ENCODE measurements at places on chromosomes 4 and X. TPM values are rescaled to one million over a fixed set of nuclear protein-coding genes. Genes with fewer than 3 reads are reported as not detected.
A peak's percentile ranks its signal among the peaks of the same experiment; 100 is the strongest.

GRCh38 chrX:145213504-145213903 lies 33.8 kb upstream of the SPANXN1 start:
- no peak for DNase-seq
- H3K27ac ChIP-seq = no peak overlapping the region
- H3K27me3 ChIP-seq = no peaks in the 10 kb centered on the region

DNA sequence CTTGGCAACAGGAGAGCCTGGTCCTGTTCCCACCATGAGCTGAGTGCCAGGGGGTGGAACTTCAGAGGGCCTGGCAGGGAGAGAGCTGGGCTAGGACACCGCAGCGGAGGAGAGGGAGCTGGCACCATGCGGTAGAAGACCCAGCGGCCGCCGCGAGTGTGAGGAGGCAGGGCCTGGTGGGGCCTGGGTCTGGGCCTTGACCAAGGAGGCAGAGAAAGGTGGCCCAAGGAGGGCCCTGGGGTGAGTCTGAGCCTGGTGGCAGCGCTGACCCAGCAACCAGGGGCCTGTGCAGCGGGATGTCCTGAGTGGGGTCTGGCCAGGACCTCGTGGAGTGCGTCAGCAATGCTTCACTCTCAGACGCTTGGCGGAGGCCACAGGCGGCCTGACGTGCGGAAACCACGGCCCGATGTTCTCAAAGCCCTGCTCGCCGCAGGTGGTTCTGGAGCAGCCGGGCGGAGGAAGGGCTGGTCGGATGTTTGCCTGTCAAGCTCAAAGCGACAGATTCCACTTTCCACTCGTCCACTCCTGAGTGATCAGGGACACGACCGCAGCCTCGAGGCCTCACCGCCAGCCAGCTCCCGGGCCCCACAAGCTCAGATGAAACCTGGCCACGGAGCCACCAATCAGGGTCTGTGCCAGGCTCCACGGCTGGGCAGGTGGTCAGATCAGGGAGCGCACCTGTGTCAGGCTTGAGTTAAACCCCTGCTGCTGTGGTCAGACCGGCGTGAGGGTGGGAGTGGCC lies 20.8 kb downstream of the ATP5ME start:
- no peaks in the 10 kb centered on the region for H3K4me1 ChIP-seq
- no peak for DNase-seq
- H3K36me3 ChIP-seq = no peaks in the 10 kb centered on the region
- no peak overlapping the region for H3K27ac ChIP-seq
- no peak overlapping the region for H3K4me3 ChIP-seq

GRCh38 chrX:1246816-1247215 lies 21.8 kb upstream of the CSF2RA start:
- H3K36me3 ChIP-seq = no peaks in the 10 kb centered on the region
- peak; percentile 82 for DNase-seq
- peaks cover 15% of the 10 kb centered on the region for H3K27me3 ChIP-seq
- H3K4me1 ChIP-seq = peaks cover 20% of the 10 kb centered on the region
- no peak overlapping the region for H3K27ac ChIP-seq

- H3K27ac ChIP-seq = no peak overlapping the region
- no peaks in the 10 kb centered on the region for H3K36me3 ChIP-seq
- no peak overlapping the region for H3K4me3 ChIP-seq
- no peak for DNase-seq
- no peaks in the 10 kb centered on the region for H3K4me1 ChIP-seq
- H3K27me3 ChIP-seq = no peaks in the 10 kb centered on the region
Measured at GRCh38 chrX:68556036-68556435, 57.2 kb downstream of the YIPF6 start.

DNA sequence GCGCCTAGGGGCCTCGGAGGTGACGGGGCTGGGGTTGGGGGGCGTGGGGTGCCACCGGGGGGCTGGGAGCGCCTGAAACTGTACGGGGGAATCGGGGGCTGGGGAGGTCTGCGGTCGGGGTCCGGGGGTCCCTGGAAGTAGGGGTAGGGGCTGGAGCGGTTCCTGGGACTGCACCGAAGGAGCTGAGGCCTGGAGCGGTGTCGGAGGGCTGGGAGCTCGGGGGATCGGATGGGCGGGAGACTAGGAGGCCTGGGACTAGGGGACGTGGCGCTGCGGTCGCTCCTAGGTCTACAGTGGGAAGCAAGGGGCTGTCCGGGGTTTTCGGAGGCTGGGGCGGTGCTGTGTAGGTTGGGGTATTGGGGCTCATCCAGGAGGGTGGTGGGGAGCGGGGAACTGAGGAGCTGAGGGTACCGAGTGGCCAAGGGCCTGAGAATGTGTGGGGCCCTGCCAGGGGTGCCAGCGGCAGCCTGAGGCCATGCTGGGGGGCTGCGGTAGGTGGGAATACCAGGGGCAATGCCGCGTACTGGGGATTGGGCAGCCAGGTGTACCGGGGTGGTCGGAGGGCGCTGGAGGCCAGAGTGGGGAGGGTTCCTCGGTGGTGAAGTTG lies 562 bp downstream of the AKAP17A start:
- peak overlapping the region; percentile 97 for H3K27ac ChIP-seq

- DNase-seq = no peak
- H3K4me3 ChIP-seq = no peak overlapping the region
- H3K27ac ChIP-seq = no peak overlapping the region
Measured at GRCh38 chr4:105246712-105247111, 100.0 kb downstream of the TET2 start.

DNA sequence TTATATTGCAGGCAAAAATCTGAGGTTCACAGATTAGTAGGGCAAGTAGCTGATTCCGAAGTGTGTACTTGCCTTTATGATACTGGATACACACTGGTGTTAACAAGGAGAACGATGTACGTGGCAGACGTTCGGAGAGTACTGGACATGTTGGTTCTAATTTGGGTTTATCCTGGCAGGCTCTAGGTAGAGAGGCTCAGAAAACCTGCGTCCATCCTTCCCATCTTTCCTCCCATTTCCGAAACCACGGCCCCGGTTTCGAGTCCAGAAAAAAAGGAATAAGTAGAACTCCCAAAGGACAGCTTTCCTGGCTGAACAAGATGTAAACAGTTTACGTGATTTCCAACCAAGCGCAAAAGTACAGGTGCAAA lies 351 bp upstream of the SLC30A9 start:
- peak overlapping the region; percentile 90 for H3K4me3 ChIP-seq
- H3K4me1 ChIP-seq = no peaks in the 10 kb centered on the region
- no peaks in the 10 kb centered on the region for H3K36me3 ChIP-seq
- H3K27ac ChIP-seq = peak overlapping the region; percentile 90
- DNase-seq = no peak
- H3K27me3 ChIP-seq = no peaks in the 10 kb centered on the region

DNA sequence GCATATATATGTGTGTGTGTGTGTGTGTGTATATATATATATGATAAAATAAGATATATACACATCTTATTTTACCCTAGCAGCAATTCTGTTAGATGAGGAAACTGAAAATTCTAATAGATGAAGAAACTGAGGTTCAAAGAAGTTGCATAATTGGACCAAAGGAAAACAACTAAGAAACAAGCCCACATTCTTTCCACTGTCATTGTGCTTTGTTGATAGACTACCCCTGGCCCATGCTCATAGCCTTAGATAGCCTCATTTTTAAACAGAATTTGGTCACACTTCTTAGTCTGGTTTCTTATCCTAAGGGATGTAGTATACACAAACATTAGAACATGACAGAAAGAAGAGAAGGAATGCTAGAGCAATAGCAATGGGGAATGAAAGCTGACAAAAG lies 138.8 kb downstream of the NDST3 start:
- H3K27me3 ChIP-seq = no peaks in the 10 kb centered on the region
- H3K4me1 ChIP-seq = no peaks in the 10 kb centered on the region
- no peaks in the 10 kb centered on the region for H3K36me3 ChIP-seq
- no peak overlapping the region for H3K27ac ChIP-seq
- no peak for DNase-seq

GRCh38 chr4:78691971-78692821 lies 84.0 kb upstream of the BMP2K start:
- no peaks in the 10 kb centered on the region for H3K36me3 ChIP-seq
- no peak overlapping the region for H3K27ac ChIP-seq
- H3K4me3 ChIP-seq = no peak overlapping the region
- no peaks in the 10 kb centered on the region for H3K27me3 ChIP-seq
- DNase-seq = no peak
- peaks cover 41% of the 10 kb centered on the region for H3K4me1 ChIP-seq

- DNase-seq = no peak
- H3K4me3 ChIP-seq = no peak overlapping the region
- no peak overlapping the region for H3K27ac ChIP-seq
Measured at GRCh38 chrX:46236411-46236810, 308.8 kb downstream of the ZNF674 start.

DNA sequence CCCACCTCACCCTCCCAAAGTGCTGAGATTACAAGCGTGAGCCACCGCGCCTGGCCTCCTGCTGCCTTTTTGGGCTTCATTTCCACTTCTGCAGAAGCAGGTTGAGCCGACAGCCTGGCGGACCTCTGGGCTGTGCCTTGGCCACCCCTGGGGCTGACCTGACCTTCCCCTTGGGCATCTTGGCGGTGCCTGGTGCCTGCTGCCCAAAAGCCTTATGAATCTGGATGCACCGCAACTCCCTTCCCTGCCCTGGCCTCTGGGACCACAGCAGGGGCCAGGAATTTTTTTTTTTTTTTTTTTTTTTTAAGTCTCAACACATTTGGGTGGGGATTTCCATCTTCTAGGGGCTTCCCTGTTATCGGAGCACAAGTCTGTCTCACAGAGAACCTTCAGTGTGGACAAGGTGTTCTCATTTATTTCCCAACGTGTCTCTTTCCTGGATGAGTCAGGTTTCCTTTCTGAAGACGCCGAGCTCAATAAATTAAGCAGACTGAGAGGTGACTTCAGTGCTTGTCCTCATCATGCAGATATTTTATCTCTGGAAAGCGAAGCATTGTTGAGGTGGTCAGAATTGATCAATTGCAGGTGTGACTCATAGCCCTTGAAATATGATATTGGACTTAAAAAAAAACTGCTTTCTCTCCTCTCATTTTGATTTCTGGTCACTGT lies 79.7 kb downstream of the SHROOM2 start:
- H3K4me1 ChIP-seq = no peaks in the 10 kb centered on the region
- no peak for DNase-seq
- H3K27ac ChIP-seq = no peak overlapping the region
- H3K27me3 ChIP-seq = no peaks in the 10 kb centered on the region
- H3K36me3 ChIP-seq = no peaks in the 10 kb centered on the region
- H3K4me3 ChIP-seq = no peak overlapping the region

DNA sequence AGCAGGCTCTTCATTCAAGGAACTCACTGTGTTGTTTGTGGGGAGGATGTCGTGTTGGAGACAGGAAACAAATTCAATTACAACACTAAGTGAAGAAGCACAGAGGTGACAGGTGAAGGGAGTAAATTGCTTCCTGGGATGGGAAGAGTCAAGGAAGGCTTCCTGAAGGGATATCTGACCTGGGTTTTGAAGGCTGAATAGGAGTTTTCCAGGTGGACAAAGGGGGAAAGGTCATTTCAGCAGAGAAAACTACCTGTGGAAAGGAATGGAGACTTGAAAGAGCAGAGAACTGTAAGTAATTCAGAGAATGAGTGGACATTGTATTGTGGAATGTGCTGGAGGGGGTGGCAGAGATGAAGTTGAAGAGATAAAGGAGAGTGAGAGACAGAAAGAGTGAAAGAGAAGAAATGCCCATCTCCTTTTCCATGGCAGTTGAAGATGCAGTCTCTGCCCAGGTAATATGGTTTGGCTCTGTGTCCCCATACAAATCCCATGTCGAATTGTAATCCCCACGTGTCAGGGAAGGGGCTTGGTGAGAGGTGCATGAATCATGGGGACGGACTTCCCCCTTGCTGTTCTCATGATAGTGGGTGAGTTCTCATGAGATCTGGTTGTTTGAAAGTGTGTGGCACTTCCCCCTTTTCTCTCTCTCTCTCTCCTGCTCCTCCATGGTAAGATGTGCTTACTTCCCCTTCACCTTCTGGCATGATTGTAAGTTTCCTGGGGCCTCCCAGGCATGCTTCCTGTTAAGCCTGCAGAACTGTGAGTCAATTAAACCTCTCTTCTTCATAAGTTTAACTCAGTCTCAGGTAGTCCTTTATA lies 205.7 kb upstream of the BCOR start:
- H3K27me3 ChIP-seq = no peaks in the 10 kb centered on the region
- no peaks in the 10 kb centered on the region for H3K36me3 ChIP-seq
- H3K27ac ChIP-seq = no peak overlapping the region
- H3K4me3 ChIP-seq = no peak overlapping the region

The UCP1 gene
- total RNA-seq = not detected

The DUSP9 gene
- not detected for total RNA-seq

The CCDC149 gene
- total RNA-seq = 12.2 TPM

The KLHL34 gene
- total RNA-seq = not detected

The INPP4B gene
- 16.3 TPM for total RNA-seq

The PGAM4 gene
- not detected for total RNA-seq
